ENCODE measurements at places on chromosomes 13 and 19.

- no peak for DNase-seq
Observed at GRCh38 chr13:29760544-29760943, 89.9 kb downstream of the UBL3 start.

- no peak for DNase-seq
Observed at GRCh38 chr13:29271606-29272005, 323.9 kb downstream of the SLC7A1 start.

GRCh38 chr13:73665261-73665660, 468.9 kb downstream of the KLF12 start:
- no peak for DNase-seq

DNA sequence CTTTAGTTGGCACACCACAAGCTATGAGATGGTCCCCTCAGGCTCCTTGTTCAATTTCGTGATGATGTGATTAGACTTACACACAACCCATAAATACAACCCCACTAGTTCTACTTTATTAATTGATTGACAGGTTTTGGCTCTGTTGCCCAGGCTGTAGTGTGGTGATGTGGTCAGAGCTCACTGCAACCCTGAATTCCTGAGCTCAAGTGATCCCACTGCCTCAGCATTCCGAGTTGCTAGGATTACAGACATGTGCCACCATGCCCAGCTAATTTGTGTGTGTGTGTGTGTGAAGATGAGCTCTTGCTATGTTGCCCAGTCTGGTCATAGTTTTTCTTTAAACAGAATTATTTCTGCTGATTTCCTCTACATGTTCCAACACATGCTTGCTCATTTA, 17.5 kb upstream of the HTR2A start:
- DNase-seq, result no peak

GRCh38 chr13:75620020-75620419, 16.1 kb upstream of the LMO7 start:
- DNase-seq, result no peak

DNA sequence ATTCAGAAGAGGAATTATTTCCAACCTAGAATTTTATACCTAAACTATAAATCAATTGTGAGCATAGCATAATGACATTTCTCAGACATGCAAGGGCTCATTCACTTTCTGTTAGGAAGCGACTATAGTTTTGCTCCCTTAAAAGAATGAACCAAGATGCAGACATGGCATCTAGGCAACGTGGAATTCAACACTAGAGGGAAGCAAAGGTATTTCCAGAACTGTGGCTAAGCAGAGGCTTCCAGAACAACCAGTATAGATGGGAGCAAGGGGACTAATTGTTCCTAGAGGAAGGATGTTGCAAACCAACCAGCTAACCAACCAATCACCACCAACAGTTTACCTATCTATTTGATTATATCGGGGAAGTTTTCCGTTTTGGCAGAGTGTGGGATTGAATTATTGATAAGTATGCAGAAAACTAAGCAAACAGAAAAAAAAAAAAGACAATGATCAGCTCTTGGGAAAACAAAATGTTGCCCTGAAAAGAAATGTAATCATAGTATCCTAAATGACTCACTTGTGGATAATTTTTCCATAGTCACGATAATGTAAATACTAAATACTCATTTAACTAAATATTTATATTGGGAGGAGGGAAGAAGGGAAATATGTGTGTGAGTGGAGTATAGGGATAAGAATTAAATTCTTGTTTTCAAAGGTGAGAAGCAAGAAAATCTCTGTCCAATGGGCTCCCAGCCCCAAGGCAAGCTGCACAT, 21.1 kb downstream of the ARL11 start:
- no peak for DNase-seq

All from ELF-1 (cell line).